Chondrocyte (in vitro differentiated cells): ENCODE measurements at places on chromosomes 16 and 17.

- no peak for DNase-seq
Observed at GRCh38 chr17:7579834-7580603, 581 bp downstream of the CD68 start.

DNA sequence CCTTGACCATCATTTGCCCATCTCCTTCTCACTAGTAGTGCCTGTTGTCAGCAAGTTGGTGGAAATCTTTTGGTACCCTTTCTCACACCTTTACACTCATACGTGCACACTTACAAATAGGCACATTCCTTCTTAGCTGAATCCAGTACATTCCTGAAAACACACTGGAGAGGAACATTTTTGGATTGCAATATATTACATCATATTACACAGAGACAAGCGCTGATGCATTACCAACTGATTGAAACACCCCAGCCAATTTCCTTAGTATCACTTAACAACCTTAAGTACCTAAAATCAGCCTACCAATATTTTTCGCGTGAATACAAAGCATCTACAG is 64.1 kb downstream of the PLCG2 start:
- no peak for DNase-seq

DNA sequence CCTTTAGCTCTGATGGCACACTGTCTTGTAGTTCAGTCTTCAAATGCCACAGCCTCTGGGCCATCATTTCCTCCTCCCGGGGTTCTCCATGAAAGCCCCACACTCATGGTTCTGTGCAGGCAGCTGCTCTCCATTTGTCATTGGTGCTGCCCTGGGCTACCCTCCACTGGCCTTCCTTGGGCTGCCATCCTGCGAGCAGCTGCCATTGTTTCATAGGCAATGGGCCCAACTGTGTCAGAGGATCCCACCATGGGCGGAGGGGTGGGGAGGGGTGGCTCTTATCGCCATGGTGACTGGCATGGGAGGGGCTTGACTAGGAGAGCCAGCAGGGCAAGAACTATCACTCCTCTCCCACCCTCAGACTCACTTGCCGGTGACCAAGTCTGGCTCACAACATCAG is 38.6 kb upstream of the BRD7 start:
- no peak for DNase-seq

GRCh38 chr17:60327134-60327900 is 64.6 kb downstream of the USP32 start:
- no peak for DNase-seq

DNA sequence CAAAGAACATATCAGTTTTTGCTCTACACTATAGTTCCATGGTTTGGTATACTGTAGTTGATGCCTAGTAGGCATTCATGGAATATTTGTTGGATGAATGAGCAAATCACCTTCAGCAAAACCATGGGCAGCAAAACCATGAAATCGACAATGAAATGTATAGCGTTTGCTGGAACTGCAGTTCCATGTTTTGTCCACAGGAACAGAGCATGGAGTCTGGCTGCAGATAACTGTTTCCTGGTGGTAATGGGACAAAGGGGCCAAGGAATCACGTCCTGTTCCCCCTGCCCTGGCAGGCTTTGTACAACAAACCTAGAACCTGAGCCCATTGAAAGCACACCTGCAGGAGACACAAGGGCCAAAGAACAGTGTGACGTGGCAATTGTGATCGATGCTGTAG is 101.1 kb downstream of the USP31 start:
- no peak for DNase-seq

- DNase-seq, result no peak
Observed at GRCh38 chr16:64445245-64445644, 676.6 kb downstream of the CDH11 start.

GRCh38 chr17:50682938-50683337 is 24.8 kb downstream of the ANKRD40 start:
- no peak for DNase-seq

- no peak for DNase-seq
Observed at GRCh38 chr17:7929158-7930023, at the start of gene KCNAB3. Gene KCNAB3, minus strand, starts transcription at chr17:7929856. Its CDS starts 421 bp downstream, at chr17:7929435.

DNA sequence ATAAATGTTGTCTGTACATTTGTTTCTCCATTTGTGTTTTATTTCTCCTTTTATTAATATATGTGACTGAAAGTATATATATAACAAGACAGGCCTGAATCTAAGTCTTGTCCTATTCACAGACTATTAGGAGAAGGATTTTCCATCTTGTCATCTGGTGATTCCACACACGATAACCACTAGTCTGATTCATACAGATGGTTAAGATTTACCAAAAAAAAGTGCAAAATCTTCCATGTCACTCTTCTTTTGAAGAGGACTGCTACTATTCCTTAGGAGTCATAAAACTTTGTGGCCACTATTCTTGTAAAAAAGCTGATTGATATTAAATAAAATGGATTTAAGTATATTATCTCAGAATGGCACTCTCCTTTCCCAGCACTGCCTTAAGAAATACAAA is 156.3 kb downstream of the ITFG1 start:
- no peak for DNase-seq

DNA sequence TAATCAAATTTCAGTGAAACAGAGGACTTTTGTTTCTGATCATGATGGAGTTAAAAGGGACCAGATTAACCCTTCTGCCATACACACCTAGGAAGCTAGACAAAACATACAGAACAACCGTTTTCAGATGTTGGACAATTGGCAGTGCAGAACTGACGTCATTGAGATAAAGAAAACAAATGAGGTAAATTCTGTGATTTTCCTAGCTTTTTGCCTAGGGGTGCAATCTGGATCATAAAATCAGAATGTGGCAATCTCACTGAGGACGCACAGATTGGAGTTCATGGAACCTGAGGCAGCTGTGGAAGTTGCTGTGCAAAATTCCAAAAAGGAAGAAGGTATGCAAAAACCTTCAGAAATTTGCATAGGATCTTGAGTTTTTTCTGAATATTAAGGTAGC is 15.0 kb upstream of the USP32 start:
- DNase-seq, result no peak

GRCh38 chr16:70375636-70376611 is 29.2 kb downstream of the DDX19A start:
- DNase-seq, result no peak

- DNase-seq, result no peak
Observed at GRCh38 chr16:50202926-50203624, 50.0 kb downstream of the TENT4B start.

GRCh38 chr17:63189082-63189481 is 223.0 kb downstream of the TANC2 start:
- no peak for DNase-seq

GRCh38 chr17:5699814-5700213 is 115.5 kb upstream of the NLRP1 start:
- no peak for DNase-seq

DNA sequence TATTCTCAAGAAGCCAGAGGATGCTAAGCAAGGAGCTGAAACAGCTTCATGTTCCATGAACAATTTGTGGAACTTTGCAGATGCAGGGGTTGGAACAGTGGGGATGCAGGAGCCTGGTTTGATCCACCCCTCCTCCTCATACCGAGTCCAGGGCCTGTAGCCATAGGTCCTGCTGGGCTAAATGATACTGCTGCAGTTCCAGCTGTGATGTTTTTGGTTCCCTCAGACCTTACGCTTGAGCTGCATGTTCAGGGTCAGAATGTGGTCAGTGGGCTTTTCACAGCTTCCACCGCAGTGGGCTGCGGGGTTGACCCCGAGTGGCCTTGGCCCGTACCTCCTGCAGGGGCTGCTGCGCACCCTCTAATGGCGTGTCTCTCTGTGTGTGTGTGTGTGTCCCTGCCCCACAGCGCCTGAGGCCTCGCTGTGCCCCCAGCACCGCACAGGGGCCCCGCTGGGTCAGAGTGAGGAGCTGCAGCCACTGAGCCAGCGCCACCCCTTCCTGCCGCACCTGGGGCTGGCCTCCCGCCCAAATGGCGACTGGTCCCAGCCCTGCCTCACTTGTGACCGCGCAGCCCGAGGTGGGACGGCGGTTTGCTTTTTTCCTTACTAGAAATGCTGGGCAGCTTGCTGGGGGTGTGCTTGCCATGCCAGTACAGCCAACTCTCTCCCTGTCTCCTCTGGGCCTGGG is 48.2 kb downstream of the EPN2 start:
- DNase-seq, result no peak

GRCh38 chr17:5049314-5049841 is 14.2 kb upstream of the SLC52A1 start:
- DNase-seq, result no peak

DNA sequence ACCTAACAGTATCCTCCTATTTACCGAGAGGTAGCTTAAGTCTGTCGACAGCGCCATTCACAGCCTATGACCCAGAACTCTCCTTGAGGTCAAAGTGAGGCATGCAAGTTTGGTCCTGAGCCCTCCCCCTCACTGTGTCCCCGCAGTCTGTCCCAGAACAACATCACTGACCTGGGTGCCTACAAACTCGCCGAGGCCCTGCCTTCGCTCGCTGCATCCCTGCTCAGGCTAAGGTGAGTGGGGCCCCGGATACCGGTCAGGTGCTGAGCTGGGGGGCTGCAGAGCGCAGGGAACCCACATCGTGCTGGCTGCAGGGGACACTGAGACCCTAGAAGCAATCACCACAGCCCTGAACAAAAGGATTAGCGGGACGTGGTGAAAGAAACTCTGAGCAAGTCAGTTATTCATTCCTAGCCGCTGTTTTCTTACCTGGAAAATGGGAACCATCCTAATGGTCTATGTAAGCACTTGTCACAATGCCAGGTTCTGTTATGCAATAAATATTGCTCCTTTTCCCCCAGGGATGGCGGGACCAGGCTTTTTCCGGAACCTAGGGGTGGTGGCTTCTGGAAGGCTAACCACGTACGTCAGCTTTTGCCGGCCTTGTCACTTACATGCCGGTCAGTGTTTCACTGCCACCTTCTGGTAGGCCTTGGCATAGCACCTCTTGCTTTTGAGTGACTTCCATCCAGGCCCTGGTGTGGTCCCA is 23.8 kb downstream of the DEXI start:
- peak; percentile 90 for DNase-seq

- DNase-seq, result no peak
Observed at GRCh38 chr17:1474402-1475189, 17.9 kb downstream of the MYO1C start.

- DNase-seq, result no peak
Observed at GRCh38 chr16:12613131-12613991, 190.3 kb downstream of the CPPED1 start.

GRCh38 chr17:2239882-2240430 is 63.6 kb downstream of the SMG6 start:
- DNase-seq, result no peak

DNA sequence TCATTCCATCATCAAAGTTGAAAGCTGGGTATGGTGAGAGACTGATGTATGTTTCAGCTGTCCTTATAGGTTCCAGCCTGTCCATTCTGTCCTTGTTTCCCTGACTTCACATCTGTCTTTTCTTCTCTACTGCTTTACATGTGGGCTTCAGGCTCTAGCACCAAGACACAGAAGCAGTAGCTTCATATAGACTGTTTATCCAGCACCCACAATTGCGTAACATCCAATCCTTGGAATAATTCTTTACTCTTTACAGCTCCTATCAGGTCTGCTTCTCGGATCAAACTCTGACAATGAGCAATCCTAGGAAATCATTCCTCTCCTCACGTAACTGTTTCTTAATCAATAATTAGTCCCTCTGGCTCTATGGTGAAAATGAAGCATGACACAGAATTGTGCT is 158.9 kb downstream of the CA10 start:
- no peak for DNase-seq

- no peak for DNase-seq
Observed at GRCh38 chr17:50708050-50709000, 611 bp upstream of the ANKRD40 start.

- no peak for DNase-seq
Observed at GRCh38 chr17:35052241-35052610, 11.3 kb downstream of the RFFL start.

DNA sequence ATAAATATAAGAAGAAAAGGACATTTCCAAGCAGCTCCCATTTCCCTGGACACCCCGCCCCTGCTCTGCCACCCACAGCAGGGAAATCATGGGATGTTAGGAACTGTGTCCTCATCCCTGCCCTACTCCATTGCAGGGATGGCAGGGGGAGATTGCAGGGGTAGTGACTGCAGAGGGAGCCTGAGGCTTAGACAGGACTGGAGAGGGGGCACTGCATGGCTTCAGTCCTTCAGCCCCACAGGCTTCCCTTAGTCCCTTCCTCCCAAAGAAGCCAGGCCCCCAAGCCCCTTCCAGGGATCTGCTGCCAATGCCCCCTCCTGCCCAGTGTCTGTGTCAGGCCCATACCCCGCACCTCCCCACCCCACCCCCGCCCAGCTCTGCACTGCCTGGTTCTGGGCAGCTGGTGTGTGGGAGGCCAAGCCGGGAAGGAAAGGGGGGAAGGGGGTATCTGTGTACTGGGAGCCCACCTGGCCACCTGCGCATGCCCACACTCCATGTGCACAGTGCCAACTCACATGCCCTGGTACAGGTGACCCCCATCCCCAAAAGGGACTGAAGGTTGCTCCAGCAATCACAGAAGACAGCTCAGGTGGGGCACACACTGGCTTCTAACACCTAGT is 3.3 kb downstream of the RUNDC3A start:
- no peak for DNase-seq

DNA sequence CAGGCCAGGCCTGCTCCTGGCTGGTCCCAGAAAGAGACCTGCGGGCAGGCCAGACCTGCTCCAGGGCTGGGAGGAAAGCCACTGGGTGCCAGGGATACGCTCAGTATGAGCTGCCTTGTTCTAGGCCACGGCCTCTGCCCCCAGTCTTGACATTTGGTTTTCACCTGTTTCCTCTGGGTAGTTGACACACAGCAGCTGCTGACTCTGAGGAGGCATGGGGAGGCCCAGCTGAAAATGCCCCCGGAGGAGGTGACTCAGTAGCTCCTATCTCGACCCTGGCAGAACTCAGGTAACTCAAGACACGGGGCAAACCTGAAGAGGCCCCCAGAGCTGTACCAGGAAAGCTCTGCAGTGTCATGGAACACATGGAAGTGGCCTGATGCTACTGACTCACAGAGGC is 13.9 kb upstream of the ADGRG1 start:
- DNase-seq, result peak; percentile 64

- DNase-seq, result peak; percentile 29
Observed at GRCh38 chr16:31198207-31198882, 4.2 kb downstream of the PYCARD start.

- DNase-seq, result no peak
Observed at GRCh38 chr17:27282054-27282551, 11.8 kb upstream of the WSB1 start.

- DNase-seq, result no peak
Observed at GRCh38 chr16:56300242-56300623, 108.9 kb downstream of the GNAO1 start.

- DNase-seq, result no peak
Observed at GRCh38 chr16:78659668-78660217, 560.3 kb downstream of the WWOX start.

DNA sequence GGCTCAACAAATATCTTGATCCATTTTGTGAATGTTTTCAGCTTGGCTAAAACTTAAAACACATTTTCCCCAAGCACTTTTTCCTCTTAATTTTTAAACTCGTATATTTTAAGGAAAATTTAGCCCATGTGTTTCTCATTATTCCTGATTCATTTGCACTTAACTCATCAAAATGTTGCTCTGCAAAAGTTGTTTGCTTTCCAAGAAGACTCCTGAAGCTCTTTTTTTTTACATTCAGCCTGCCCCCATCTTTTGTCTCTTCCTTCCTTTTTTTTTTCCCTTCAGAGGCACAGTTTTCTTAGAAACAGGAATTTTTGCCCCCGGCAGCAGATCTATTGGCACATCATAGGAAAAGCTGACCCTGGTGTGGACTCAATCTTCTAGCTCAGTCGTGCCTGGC is 155.0 kb upstream of the SALL1 start:
- no peak for DNase-seq
